ENCODE measurements at places on chromosomes 13 and 19.

- DNase-seq = no peak
Observed at GRCh38 chr19:45101806-45102205, 8.8 kb downstream of the PPP1R37 start.

- no peak for DNase-seq
Observed at GRCh38 chr13:111503376-111503775, 182.9 kb downstream of the TEX29 start.

- peak; percentile 7 for DNase-seq
Observed at GRCh38 chr13:23466144-23467002, 32.9 kb upstream of the SACS start.

- no peak for DNase-seq
Observed at GRCh38 chr13:65808061-65808460, 1422.1 kb downstream of the PCDH9 start.

DNA sequence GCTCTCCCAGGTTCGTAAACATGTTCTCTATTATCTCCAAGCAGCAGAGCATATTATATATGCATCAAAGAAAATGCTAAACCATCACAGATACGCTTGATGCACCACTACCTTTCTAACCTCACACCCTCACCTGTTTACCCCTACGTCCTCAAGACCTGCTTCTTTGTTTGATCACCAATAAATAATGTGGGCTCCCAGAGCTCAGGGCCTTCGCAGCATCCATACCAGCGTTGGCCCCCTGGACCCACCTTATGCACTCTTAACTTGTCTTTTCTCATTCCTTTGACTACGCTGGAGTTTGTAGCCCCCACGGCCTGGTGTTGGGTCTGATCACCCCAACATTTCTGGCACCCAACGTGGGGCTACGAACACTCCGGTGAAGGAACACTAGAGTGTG, 10.0 kb upstream of the ZNF443 start:
- no peak for DNase-seq

DNA sequence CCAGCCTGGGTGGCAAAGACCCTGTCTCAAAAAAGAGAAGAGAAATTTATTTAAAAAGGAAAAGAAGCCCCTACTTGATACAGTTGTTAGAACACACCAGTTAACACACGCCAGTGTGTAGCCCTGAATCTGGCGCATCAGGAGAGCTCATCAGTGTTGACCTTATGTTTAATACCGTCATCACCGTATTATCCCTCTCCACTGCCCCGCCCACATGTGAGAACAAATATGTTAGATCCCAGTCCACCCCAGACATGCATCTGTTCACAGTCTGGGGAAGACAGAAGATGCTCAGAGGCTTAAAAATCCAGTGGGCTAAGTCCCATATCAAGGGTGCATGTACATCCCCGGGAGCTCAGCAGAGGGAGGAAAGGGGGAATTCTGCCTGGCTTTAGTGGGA, 155.2 kb downstream of the DPF1 start:
- no peak for DNase-seq

- no peak for DNase-seq
Observed at GRCh38 chr13:26463848-26464247, 93.6 kb upstream of the WASF3 start.

- no peak for DNase-seq
Observed at GRCh38 chr13:49701491-49701890, 10.2 kb upstream of the EBPL start.

- no peak for DNase-seq
Observed at GRCh38 chr19:35205733-35206323, 22.7 kb downstream of the FAM187B start.

GRCh38 chr19:10461047-10461949, 41.0 kb downstream of the PDE4A start:
- peak; percentile 58 for DNase-seq

DNA sequence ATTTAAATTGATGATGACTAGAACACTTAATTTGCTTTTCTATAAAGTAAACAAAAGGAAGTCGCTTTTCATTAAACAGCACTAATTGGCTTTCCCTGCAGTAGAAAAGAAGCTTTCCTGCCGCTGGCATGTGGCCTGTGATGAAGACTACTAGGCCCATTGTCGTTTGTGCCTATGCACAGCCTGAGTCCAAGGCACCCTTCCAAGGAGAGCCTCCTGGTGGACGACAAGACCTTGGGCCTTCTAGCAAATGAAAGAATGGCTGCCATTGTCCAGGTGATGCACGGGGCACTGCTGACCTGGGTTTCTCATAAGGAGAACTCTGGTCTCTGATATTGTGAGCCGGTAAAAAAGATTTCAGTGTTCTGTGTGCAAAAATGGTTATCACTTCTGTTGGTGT, 233.0 kb downstream of the COL4A1 start:
- no peak for DNase-seq

DNA sequence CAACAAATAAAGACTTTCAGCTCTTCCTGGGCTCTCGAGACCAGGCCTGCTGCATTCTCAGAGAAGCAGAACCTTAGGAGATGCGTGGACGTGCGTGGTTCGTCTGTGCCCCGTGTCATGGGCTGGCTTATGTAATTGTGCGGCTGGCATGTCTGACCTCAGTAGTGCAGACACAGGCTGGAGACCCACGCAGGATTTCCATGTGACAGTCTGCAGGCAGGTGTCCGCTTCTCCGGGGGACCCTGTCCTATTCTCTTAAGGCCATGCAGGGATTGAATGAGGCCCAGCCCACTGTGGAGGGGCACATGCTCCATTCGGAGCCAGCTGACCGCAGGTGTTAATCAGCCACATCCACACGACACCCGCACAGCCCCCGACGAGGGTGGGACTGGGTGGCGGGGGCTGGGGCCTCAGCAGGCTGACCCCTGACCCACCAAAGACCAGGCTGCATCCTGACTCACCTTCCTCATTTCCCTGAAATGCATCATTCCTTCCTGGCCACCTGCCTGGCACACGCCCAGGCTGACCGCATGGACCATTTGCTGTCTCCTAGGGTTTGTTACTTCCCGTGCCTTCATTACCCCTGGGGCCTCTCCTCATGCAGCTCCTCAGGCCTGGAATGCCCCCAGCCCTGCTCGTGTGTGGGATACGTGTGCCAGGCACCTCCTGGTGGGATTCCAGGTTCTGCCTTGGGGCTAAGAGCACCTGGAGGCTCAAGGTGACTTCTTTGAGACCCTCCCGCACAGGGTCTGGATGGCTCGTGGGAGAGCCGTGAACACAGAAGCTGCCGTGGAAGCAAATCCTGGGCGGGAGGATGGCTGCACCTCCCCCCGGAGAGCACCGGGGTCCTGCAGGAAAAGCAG, 10.7 kb upstream of the MCF2L start:
- no peak for DNase-seq

DNA sequence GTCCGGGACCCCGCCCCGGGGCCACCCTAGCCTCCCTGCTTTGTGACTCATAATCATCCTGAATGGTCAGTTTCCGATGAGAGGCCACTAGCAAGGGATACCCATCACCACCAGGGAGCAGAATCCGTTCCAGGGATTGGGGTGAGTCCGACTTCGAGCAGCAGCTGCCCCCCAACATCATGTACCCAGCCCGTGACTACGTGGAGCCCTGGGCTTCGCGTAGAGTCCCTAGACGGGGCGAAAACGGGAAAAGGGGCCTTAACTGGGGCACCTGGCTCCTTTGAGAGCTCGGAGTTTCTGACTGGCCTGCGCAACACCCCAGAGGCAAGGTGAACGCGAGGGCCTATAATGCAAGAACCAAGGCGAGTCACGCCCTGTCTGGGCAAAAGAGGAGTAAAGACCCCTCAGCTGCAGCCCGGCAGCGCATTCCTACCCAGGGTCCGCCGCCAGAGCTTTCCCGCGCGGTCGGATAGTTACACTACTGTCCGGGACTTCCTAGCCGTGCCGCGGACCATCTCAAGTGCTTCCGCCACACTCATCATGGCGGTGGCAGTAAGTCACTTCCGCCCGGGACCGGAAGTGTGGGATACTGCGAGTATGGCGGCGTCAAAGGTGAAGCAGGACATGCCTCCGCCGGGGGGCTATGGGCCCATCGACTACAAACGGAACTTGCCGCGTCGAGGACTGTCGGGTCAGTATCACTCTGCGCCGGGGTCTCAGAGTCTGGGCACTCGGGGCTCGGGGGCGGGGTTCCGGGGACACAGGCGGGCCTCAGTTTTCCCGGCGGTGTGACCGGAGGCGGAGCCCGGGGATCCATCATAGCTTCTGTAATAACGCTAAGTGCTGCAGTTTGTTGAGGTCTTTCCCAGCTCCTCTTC, at the start of gene NDUFA13:
Gene NDUFA13, plus strand, starts transcription at position 584 of the 878 bp plus-strand sequence. Its CDS starts 14 bp downstream, at position 598.
- DNase-seq = peak; percentile 96

GRCh38 chr19:41098762-41099161, 10.5 kb downstream of the CYP2A13 start:
- no peak for DNase-seq

DNA sequence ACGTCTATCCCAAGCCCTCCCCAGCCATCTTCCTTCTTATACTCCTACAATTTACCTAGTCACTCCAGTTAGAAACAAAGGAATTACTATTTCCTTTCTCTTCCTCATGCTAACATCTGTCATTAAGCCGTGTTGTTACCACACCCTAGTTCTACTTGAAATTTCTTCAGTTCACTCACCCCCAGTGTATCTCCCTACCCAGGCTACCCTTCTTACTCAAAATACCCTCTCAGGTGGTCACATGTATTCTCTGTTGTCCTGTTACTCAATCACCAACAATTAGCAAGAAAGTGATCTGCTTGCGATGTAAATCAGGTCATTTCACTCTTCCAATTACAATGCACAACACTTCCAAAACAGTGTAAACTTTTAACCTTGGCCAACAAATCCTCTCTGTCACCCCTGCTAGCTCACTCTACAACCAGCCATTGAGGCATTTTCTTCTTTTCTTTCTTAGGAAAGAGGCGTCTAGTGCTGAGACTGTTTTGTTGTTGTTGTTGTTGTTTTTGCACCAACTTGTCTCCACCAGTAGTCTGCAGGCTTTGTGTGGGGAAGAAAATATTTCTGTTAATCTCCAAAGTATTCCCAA, 50.7 kb downstream of the PCDH17 start:
- no peak for DNase-seq

DNA sequence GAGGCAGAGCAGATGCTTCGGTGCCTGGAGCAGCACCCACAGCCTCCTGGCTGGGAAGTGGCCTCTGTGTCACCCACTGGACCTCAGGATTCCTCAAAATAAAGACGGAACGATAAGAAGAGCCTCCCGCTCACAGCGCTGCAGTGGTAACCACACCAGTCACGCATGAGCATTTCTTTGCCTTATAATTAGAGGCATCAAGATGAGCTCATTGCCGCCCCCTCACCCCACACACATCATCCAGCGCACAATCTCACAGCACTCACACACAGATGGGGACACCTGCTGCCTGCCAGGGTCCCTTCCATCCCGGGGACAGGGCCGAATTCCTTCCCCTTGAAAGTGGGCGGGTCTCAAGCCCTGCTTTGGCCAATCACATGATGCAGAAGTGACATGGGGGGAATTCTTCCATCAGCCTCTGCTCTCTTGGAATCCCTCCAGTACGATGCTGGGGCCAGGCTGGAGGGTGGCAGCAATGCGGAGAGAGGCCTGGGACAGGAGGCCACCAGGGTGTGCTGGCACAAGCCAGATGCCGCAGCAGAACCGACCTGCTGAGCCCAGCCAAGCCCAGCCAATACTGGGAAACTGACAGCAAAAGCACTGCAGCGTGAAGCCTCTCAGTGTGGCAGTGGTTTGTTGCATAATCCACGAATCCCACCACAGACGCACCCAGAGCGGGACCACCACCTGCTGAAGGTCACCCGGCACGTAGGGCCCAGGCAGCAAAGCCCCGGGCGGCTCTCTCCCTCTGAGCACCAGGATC, 16.0 kb downstream of the PIP5K1C start:
- DNase-seq = no peak

- DNase-seq = no peak
Observed at GRCh38 chr19:56692206-56692895, 20.8 kb upstream of the ZNF835 start.

DNA sequence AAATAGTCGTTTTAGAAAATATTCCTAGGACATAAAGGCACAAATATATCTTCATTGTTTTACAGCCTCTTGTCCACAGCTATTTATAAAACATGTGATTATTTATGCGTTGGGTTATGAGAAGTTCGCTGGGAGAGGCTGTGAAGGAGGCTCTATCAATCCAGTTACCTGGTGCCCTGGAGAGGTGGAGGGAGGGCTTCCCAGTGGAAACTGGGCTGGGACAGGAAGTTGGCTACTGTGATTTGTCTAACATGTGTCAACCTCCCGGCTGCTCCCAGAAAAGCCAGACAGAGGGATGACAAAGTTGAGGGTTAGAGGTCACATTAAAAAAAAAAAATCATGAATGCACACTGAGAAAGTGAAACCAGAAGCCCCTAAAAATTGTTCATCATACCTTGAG, 346.5 kb downstream of the ZNF536 start:
- no peak for DNase-seq

DNA sequence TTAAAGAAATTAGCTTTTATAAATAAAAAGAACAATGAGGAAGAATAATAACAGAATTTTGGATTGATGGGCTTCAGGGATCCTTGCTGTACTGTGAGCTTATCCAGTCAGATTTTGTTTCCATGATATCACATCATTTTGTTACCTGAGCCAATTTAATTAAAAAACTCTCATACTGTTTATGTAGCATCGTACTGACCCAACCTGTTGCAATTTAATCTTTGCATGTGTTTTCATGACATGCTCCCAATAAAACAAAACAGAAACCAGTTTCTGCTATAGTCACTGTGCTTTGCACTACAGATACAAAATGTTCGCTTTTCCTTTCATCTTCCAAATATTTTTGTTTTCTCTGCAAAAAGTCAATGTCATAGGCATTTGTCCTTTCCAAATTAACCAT, 109.7 kb upstream of the RNF113B start:
- no peak for DNase-seq

GRCh38 chr13:112755331-112755730, 65.5 kb downstream of the ATP11A start:
- DNase-seq = no peak

DNA sequence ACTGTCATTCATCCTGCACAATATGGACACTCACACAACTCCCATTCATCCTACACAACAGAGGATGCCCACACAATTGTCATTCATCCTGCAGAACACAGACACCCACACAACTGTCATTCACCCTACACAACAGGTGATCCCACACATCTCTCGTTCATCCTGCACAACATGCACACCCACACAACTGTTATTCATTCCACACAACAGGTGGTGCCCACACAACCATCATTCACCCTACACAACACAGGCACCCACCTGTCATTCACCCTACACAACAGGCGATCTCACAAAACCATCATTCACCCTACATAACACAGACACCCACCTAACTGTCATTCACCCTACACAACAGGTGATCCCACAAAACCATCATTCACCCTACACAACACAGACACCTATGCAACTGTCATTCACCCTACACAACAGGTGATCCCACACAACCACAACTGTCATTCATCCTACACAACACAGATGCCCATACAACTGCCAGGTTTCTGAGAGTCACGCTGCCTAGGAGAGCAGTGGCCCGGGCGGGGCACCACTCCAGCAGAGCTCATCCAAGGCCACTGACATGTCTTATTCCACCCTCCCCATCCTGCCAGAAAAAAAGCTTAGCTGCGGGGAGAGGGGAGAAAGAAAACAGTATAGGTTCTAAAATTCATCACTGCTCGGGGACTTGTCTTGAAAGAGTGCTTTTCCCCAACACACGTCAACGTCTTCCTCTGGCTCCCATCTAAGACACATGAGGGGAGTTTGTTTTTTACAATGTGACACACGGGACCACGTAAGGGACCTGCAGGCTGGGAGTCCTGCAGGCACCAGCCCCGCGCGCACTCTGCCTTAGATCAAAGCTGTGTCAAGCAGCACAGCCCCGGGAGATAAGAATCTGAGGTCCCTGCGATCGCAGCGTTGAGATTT, 44.0 kb downstream of the KLF2 start:
- DNase-seq = peak; percentile 51

- no peak for DNase-seq
Observed at GRCh38 chr19:17510220-17510993, 1.0 kb upstream of the PGLS start.
